ENCODE measurements at places on chromosomes 11 and 22. TPM values are rescaled to one million over a fixed set of nuclear protein-coding genes. Genes with fewer than 3 reads are reported as not detected.

SLC15A3 gene
- 25.9 TPM for polyA plus RNA-seq

GRCh38 chr11:44120169-44120568, 24.7 kb downstream of the EXT2 start:
- no peak for DNase-seq

TTC38 gene
- 55.3 TPM for polyA plus RNA-seq

DNA sequence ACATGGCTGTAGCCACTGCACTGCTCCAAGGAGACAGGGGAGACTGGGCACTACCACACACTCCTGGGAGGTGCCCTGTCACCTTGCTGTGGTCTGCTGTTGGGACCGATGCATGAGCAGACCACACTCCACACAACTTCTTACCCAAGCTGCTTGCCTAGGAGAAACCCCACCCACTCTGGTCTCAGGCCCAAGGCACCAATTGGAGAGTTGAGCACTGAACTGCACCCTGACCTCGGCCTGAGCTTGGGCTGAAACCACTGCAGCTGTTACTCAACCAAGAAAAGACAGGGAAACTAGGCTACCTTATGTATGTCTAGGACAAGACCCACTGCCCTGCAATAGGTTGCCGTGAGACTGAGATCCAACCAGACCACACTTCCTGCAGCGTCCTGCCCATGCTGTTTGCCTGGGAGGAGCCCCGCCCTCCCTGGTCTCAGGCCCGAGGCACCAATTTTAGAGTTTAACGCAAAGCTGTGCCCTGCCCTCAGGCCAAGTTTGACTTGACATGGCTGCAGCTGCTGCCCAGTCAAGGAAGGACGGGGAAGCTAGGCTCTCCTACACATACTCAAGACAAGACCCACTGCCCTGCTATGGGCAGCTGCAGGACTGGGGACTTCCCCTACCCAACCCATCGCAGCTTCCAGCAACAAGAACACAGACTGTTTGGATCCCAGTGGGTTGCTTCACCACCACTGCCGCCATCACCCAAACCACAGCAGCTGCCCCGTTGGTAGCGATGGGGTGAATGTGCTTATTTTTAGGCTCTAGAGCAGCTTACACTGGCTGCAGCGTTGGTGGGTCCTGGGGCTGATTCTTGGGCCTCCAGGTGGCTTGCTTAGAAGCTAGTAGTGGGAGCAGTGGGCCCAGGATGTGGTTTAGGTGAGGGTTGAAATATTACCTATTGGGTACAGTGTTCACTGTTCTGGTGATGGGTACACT, 66.8 kb downstream of the BRD1 start:
- no peak for DNase-seq

ADORA2A gene
- 6.3 TPM for polyA plus RNA-seq

OR10A2 gene
- not detected for polyA plus RNA-seq

Measured in left renal pelvis (tissue), 4 donors.